ENCODE measurements at places on chromosomes 5 and 9.

DNA sequence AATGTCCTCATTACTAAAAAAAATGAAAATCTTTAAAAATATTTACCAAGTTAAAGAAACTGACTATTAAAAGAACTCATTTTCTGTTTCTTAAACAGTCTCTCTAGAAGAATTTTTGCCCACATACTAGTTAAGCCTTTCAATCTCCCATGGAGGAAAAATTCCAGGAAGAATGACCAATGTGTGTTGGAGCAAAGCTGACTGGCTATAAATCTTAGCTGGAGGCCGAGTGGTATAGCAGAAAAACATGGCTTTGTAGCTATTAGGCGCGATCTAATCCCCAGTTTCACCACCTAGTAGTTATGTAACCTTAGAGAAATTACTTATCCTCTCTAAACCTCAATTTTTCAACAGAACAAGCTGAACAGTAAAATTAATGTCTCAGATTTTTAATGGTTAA, 135.5 kb upstream of the PRLR start:
- no peak for DNase-seq

GRCh38 chr9:133674091-133674490, 37.9 kb downstream of the DBH start:
- no peak for DNase-seq

GRCh38 chr5:9547122-9547947, 1.5 kb upstream of the SEMA5A start:
- no peak for DNase-seq

DNA sequence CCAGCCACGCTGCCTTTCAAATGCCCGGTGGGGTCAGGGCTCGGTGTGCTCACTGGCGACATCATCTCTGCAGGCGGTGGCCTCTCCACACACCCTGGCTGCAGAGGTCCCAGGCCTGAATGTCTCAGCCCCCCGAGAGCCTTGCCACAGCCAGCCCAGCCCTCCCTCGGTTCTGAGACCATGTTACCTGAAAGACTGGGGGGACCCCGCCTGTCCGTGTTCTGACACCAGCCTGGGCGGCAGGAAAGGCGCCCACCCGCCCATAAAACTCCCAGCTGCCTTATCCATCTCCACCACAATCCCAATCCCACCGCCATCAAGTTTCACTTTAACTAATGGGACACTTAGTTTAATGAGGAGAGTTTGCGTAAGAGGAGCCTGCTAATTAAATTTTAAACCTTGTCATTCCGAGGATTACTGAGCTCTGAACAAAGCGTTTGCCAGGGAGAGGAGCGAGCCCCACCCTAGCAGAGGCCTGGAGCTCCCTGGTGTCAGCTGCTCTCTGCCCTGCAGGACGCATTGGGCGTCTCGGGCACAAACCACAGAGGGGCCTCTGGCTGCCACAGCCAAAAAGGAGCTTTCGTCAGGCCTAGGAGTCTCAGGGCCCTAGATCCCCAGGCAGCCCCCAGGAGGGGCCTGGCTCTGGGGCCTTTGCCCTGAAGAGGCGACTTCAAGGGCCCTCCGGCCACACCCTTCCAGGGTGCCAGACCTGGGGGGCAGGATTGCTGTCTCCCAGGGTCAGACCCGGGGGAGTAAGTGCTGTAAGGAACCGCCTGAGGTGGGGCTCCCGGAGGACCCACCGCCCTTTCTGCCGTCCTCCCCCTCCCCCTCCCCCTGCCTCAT, 15.3 kb downstream of the LHX3 start:
- no peak for DNase-seq

GRCh38 chr5:25006237-25006636, 361.5 kb upstream of the CDH10 start:
- no peak for DNase-seq

DNA sequence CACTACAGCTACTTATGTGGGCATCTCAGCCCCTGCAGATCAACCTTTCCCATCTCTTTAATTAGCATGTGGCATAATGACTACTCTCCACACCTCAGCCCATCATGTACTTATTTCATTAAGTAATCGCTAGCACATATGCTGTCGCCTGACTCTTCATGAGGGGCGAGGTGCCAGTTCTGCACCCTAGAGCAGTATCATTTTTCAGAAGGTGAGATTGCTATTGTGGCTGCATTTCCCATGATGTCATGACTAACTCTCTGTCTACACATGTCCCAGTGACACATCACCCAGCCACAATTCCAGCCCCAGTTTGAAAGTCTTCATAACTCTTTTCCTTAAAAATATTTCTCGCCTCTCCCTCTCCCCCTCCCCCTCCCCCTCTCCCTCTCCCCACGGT, 7.6 kb upstream of the F2RL1 start:
- DNase-seq, result no peak

GRCh38 chr9:90868555-90868954, 66.9 kb downstream of the SYK start:
- DNase-seq, result no peak

DNA sequence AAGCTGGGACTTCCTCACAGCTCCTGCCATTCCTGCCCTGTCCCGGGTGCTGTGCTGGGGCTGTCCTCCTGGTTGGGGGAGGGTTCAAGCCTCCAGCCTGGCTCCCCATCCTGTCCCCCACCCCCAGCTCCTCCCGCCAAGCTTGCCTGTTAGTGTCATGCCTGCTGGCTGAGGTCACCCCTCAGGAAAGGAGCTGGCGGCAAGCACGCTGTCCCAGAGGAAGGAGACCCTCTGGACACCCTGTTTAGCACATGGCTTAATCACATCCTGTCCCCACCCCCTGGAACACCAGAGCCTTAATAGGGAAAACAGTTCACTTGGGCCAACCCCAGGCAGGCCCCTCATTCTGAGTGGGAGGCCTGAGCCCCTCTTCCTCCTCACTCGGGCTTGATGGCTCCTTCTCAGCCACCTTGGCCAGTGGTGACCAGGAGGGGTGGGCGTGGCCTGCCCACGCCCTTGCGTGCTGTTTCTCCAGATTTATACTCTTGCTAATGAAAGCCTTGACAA, 9.2 kb upstream of the PHYHD1 start:
- no peak for DNase-seq

DNA sequence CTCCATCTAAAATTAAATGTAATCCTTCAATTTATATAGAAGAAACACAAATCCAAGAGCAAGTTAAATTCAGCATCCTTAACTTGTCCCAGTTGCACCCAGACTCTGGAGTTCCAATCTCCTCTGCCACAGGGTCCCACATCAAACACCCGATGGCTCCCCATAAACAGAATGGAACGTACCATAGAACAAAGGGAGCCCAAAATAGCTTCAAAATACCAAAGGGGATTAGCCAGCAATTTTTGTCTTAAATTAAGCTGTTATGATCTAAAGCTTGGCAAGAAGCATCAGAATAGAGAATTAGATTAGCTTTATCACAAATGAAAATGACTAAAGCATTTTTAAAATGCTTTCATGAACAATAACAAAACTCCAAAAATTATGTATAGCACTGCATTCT, 112.8 kb downstream of the FANCC start:
- no peak for DNase-seq

DNA sequence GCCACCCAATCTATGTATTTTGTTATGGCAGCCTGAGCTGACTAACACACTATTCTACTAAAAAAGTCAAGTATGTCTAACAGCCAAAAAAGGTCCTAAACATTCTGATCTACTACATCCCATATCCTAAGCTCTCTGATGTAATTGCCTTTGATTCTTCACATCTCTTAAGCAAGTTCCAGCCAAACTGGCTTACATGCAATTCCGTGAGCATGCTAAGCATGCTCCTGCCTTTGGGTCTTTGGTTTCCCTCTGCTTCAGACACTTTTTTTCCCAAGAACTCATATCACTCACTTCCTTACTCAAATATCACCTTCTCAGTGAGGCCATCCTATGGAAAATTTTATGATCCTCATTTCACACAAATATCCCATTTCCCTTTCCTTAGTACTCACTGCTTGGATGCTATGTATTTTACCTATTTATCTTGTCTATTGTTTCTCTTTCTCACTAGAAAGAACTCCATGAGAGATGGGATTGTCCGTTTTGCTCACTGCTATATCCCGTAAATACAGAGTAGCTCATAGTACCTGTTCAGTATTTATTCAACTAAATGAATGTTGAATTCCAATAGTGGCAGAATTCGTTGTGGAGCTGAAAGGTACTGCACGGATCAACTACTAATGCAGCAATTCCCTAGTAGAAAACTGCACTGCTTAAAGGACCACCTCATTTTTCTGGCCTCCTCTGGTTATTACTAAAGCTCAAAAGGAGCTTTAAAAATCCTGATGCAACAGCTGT, 2.3 kb upstream of the SLC12A2 start:
- peak; percentile 57 for DNase-seq

- no peak for DNase-seq
Observed at GRCh38 chr9:69175486-69175885, 1.4 kb downstream of the TJP2 start.

- no peak for DNase-seq
Observed at GRCh38 chr9:114317665-114318357, 5.1 kb upstream of the ORM1 start.

DNA sequence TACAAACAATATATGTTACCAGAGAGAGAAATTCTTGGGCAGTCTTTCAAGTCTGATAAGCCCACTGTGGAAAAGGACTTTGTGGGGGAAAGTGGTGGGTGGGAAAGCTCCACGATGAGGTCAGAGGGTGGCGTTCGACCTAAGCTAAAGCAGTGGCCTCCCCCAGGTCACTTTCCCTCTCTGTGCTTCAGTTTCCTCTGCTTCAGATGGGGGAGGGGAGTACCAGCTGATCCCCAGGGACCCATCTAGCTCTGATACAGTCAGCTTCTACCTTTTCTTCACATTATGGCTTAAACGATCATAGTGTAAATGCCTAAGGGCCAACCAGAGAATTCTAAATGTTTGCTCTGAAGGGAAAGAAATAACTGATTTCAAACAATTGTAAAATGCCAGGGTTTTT, 36.6 kb upstream of the ARSB start:
- no peak for DNase-seq

- DNase-seq, result no peak
Observed at GRCh38 chr5:149810856-149811255, 80.7 kb downstream of the PPARGC1B start.

GRCh38 chr5:121748686-121749085, 103.0 kb upstream of the FTMT start:
- DNase-seq, result no peak

DNA sequence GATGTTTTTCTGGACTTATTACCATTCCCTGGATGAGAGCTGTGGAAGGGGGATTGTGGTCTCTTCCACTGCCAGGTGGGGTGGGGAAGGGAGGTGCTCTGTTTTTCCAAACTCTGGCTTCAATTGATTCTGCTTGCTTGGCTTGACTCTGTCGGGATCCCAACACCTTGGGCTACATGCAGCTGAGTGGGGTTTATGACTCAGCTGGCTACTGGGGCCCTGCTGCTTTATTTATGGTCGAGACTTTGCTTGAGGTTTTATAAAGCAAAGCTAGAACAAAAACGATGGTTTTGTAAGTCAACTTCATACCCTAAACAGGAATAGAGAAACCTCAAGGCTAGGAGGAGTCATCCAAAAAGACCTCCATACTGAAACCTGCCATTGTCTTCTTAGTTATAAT, 76.3 kb downstream of the AOPEP start:
- no peak for DNase-seq

DNA sequence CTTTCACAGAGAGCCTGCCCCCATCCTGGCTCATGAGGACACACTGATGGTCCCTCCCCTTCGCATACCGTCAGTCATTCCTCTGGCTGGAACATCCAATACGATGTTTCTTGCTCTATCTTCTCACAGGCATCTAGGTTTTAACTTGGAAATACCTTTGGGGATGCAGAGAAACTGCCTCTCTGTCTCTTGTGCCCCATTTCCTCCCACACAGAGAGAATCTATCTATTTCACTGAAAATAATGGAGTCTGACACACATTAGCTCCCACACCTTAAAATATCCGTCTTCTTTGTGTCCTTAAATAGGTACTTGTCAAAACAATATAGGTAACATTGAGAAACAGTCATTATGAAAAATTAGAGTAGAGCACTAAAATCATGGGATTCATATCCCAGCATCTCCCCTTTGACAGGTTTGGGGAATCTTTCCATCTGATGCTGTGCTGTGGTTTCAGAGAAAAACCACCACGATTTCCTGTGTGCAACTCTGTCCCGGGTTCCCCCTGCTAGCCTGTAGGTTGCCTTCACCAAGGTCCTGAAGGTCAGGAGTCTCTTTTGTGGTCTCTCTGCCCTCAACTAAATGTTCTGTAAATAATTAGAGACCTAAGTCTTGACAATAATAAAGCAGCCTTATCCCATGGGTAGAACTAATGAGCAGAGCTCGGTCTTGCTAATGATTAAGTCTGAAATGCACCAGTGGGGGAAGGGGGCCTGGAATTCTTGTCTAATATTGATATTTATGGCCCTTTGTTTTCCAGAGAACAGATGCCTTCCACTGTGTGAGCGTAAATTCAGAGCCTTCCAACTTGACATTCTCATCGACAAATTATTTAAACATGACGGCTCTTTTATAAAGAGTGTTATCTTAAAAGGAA, 371.0 kb downstream of the ICE1 start:
- DNase-seq, result no peak

GRCh38 chr5:140794595-140795258, at the start of gene PCDHA2:
Gene PCDHA2 (plus strand): TSS chr5:140794852.
- DNase-seq, result peak; percentile 9

GRCh38 chr5:1495525-1495897, 28.2 kb downstream of the LPCAT1 start:
- DNase-seq, result no peak

DNA sequence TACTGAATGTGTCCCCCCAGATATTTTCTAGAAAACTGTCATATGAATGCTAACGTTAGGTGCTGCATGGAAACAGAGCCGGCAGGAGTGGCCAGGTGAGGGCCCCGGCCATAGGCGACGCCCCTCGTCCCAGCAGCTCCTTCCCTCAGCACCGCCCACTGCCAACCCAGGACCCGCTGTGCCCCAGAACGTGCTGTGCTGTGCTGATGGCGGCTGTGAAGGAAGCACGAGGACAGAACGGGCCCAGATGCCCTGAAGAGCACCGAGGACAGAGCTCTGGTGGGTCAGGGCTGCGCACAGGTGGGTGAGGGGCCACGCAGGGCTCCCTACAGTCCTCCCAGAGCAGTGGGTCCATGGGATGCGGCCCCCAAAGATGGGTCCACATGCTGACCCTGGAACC, 30.3 kb downstream of the LPCAT1 start:
- DNase-seq, result no peak

DNA sequence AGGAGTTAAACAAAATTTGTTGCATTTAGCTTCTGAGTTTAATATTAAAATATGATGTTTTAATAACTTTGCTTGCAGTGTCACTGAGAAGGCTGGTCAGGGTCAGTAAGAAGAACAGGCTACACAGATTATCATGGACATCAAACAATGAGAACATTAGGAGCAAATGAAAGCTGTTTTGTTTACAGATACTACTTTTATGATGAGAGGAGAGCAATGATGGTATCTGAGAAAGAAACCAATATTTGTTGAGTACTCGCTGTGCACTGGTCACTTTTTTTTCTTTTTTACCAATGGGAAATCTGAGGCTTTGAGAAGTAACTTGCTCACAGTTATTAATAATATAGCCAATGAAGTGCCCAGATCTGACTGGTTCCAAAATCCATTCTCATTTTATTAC, 109.6 kb downstream of the INVS start:
- DNase-seq, result no peak

GRCh38 chr5:128475693-128476092, 62.4 kb downstream of the FBN2 start:
- DNase-seq, result no peak

All from cerebellar cortex (tissue), 1 donor.